ENCODE measurements at places on chromosomes 13 and 19. TPM values are rescaled to one million over a fixed set of nuclear protein-coding genes. Genes with fewer than 3 reads are reported as not detected.

DNA sequence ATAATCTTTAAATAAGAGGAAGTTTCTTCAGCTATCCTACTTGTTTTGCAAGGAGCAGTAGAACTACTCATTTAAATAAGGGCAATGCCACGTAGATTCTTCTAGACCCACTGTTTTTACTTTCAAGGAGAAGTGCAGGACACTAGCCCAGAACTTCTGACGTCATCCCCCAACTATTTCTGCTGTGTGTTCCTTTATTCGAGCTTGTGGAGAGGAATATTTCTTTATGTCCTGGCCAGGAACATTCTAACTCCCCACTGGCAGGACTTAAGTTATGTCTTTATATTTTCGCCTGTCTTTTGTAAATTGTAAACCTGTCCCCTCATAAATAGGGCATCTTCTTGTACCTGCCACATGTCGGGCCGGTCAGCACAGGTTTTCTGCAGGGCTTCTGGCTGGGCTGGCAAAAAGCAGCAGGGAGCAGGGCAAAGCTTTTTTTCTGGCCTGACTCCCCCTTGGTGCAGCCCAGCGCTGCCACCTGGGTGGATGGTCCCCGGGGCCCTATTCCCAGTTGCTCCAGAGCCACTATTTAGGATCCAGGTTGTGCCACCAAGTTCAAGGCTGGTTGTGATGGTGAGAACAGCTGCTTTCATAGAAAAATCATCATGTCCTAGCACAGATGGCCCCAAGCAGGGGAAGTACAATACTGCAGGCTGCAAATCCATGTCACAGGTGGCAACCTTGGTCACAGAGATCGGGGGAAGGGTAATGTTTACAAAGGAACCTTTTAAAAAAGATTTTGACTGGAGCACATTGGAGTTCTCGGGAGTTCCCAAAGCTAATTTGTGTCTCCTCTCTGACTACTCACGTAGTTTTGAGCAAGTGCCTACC, 1.8 kb downstream of the MBNL2 start:
- no peaks in the 10 kb centered on the region for H3K27me3 ChIP-seq
- peak overlapping the region; percentile 54 for H3K4me3 ChIP-seq
- peak overlapping the region; percentile 90 for H3K27ac ChIP-seq
- H3K4me1 ChIP-seq, result peaks cover 36% of the 10 kb centered on the region
- no peak for DNase-seq

DNA sequence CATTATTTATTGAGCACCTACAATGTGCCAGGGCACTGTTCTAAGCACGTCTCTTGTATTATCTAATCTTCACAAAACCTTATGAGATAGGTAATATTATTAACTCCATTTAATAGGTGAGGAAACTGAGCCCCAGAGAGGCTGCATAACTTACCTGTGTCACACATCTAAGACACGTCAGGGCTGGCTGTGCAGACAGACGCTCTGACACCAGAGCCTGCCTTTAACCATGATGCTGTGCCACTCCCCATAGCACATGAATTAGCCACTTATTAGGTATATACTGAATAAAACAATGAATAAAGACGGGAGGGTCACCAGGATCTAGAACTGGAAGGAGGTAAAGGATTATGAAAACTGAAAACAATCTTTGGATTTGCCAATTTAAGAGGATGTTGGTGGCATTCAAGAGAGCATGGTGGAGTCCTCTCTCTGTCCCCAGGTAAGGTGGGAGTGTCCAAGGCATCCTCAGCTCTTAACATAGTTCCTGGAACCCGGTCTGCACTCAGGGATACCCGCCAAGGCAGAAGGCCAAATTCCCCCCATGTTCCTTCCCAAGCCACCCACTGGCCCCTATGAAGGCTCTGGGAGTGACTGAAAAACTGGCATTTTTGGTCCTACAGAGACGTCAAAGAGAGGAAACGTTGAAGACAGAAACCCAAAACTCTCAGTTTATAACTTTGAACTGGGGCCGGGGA, 479.7 kb downstream of the FOXO1 start:
- H3K4me1 ChIP-seq, result peaks cover 22% of the 10 kb centered on the region
- no peak overlapping the region for H3K27ac ChIP-seq
- no peaks in the 10 kb centered on the region for H3K36me3 ChIP-seq

GRCh38 chr13:101303521-101303920, 112.8 kb downstream of the NALCN start:
- no peaks in the 10 kb centered on the region for H3K27me3 ChIP-seq
- DNase-seq, result no peak
- no peak overlapping the region for H3K27ac ChIP-seq
- H3K4me1 ChIP-seq, result no peaks in the 10 kb centered on the region

GRCh38 chr13:102816708-102817107, 17.8 kb downstream of the BIVM start:
- no peak overlapping the region for H3K27ac ChIP-seq
- H3K4me1 ChIP-seq, result no peaks in the 10 kb centered on the region
- H3K4me3 ChIP-seq, result no peak overlapping the region
- H3K36me3 ChIP-seq, result peaks cover 59% of the 10 kb centered on the region
- H3K27me3 ChIP-seq, result no peaks in the 10 kb centered on the region
- no peak for DNase-seq

DNA sequence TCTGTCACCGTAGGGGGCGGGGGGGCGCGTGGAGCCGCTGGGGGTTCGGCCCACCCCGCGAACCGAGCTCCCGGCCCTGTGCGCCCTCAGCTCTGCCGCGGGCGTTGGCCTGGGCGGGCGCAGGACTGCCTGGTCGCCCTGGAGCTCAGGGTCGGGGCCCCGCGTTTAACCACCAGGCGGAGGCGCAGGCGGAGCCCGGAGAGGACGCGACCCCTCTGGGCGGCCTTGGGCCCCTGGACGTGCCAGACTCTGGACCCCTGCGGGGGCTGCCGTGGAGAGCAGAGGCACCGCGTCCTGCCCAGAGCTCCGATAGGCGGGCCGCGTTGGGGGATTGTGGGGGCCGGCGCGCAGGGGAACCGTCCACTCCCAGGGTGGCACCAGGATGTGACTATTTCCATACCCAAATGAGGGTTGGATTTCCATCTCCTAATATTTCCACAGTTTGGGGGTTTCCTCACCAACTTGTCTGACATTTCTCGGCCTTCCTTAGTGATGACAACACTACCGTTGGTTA, 13.0 kb upstream of the USP29 start:
- no peaks in the 10 kb centered on the region for H3K36me3 ChIP-seq
- DNase-seq, result no peak
- H3K27me3 ChIP-seq, result peaks cover 7% of the 10 kb centered on the region
- H3K4me3 ChIP-seq, result no peak overlapping the region

GRCh38 chr13:27679396-27679795, 57.7 kb downstream of the POLR1D start:
- no peak overlapping the region for H3K27ac ChIP-seq
- no peak overlapping the region for H3K4me3 ChIP-seq
- no peak for DNase-seq
- H3K27me3 ChIP-seq, result no peaks in the 10 kb centered on the region

GRCh38 chr19:38734426-38735256, 9.6 kb downstream of the CAPN12 start:
- no peaks in the 10 kb centered on the region for H3K27me3 ChIP-seq
- H3K36me3 ChIP-seq, result peaks cover 13% of the 10 kb centered on the region
- peak overlapping the region; percentile 92 for H3K27ac ChIP-seq
- no peak for DNase-seq
- peaks cover 33% of the 10 kb centered on the region for H3K4me1 ChIP-seq

GRCh38 chr13:74570834-74571233, 436.6 kb upstream of the KLF12 start:
- H3K36me3 ChIP-seq, result no peaks in the 10 kb centered on the region
- DNase-seq, result no peak
- no peaks in the 10 kb centered on the region for H3K27me3 ChIP-seq
- H3K27ac ChIP-seq, result no peak overlapping the region
- peaks cover 9% of the 10 kb centered on the region for H3K4me1 ChIP-seq

DNA sequence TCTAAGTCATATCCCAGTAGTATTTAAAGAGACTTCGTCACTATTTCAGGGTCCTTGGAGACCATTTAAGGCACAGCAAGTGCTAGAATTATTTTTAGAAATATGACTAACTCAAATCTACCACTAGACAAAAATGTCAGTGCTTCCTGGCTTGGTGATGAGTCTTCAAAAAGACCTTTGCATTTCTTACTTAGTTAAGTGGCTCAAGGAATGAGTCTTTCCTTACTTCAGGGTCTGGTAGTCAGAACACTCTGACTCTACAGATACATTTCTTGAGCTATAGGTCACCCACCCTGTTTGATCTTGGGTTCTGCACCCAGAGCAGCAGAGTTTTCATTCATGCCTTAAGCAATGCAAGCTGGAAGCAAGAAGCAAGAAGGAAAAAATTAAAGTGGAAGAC, 191.0 kb upstream of the HTR2A start:
- H3K27me3 ChIP-seq, result no peaks in the 10 kb centered on the region
- H3K27ac ChIP-seq, result no peak overlapping the region
- no peaks in the 10 kb centered on the region for H3K36me3 ChIP-seq
- no peaks in the 10 kb centered on the region for H3K4me1 ChIP-seq
- no peak for DNase-seq

- DNase-seq, result no peak
- H3K27ac ChIP-seq, result no peak overlapping the region
- no peaks in the 10 kb centered on the region for H3K27me3 ChIP-seq
- peaks cover 17% of the 10 kb centered on the region for H3K4me1 ChIP-seq
- no peak overlapping the region for H3K4me3 ChIP-seq
Observed at GRCh38 chr13:50457415-50458393, 385.8 kb downstream of the DLEU7 start.

DNA sequence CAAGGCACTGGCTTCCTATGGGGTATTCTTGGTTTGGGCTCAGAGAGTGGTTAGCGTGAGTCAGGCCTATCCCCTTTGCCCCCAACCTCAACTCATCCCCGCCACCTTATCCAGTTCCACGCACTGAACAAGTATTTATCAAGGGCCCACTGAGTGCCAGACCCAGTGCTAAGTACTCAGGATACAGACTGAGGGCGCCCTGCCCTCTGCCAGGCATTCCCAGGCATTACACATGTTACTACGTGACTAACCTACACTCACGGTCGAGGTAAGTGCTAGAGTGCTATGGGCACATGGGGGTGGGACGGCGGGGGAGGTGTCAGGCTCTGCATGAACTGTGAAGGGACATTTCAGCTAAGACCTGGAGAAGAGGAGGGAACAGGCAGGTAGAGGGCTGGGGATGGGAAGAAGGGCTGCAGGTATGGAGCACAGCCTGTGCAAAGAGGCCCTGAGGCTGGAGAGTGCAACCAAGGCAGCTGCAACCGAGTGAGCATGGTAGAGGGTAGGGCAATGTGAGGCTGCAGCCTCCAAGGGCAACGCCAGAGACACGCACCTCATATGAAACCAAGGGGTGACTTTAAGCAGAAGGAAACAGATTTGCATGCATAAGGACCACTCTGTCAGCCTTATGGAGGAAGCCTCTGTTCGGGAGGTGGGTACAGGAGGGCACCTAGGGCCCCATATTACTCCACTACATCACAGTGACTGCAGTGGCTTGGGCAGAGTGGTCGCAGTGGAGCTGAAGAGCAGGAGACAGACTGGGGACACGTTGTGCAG, 22.5 kb downstream of the DHRS12 start:
- no peak overlapping the region for H3K27ac ChIP-seq
- no peak for DNase-seq
- no peaks in the 10 kb centered on the region for H3K36me3 ChIP-seq
- no peak overlapping the region for H3K4me3 ChIP-seq
- peaks cover 2% of the 10 kb centered on the region for H3K4me1 ChIP-seq

DNA sequence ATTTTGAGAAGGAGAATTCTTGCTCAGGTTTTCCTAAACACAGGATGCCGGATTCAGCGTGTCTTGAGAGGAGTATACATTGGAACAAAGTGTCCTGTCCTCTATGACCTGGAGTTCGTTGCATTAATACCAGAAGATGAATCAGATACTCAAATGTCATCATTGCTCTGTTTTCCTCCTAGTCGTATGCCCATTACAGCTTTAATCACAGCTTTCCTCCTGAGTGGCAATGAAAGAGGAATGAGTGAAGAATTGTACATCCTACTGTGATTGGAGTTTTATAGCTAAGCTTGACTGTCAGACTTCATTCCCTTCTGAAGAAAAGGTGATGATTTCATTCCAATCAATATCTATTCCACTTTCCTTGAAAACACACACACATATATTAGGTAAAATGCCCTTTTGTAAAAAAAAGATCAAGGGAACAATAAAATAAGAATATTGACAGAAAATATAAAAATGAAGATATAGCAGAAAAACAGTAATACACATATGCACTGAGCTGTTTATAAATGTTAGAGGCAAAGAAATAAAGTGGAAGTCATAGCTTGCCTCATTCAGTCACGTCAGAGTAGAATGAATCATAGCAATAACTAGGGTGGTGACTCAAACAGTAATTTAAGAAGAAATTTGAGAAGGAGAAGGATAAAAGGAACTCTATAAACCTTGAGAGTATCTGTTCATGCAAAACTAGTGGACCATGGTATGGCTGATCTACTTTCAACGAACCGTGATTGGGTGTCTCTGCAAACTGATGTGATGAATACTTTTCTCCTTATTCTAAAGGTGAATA, 501.5 kb downstream of the SUCLA2 start:
- H3K36me3 ChIP-seq, result no peaks in the 10 kb centered on the region
- H3K4me1 ChIP-seq, result peaks cover 5% of the 10 kb centered on the region
- no peaks in the 10 kb centered on the region for H3K27me3 ChIP-seq

DNA sequence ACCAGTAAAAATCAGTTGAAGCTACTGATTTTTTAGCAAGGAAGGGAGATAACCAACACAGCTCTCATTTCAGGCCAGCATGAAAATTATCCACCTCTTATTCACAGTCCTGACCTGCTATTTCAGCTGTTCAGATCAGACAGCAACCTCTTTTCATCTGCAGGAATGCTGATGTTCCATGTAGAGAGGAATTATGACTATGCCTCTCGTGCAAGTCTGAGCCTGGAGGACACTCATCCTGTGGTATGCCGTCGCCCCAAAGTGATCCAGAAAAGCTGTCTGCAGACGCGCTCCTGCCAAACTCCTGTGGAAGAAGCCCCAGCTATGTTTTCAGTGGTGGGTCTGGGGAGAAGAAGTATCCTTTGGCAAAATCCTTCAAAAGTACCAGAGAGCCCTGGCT, 563.5 kb upstream of the SLITRK1 start:
- H3K27ac ChIP-seq, result no peak overlapping the region
- no peak for DNase-seq
- no peaks in the 10 kb centered on the region for H3K27me3 ChIP-seq
- no peaks in the 10 kb centered on the region for H3K36me3 ChIP-seq
- H3K4me1 ChIP-seq, result peaks cover 8% of the 10 kb centered on the region

DNA sequence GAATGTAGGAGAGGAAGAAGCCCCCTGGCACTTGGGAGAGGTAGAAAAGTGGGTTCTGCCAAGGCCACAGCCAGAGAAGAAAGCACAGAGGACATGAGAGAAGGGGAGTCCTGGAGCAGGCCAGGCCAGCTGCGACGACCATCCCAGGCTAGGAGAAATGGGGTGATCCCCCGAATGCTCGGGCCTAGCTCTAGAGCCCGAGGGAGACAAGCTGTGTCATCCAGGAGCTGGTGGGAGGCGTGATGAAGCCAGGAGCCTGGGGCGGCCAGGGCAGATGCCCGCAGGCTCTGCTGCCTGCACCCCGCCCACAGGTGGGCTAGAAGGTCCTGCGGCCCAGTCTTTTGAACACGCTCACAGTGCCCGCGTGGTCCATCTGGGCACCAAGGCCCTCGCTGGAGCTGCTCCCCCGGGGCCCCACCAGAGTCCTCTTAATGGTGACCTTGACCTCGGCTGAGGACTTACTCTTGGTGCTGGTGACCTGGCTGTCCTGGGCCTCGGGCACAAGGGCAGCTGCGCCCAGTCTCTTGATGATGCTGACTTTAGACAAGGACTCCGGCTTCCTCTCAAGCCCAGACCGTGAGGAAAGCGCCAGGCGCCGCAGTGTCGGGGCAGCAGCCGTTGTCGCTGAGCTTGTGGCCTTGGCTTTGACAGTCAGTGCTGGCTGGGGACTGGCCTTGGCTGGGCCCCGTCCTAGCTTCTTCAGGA, 26.5 kb downstream of the C19orf47 start:
- H3K27ac ChIP-seq, result no peak overlapping the region
- H3K27me3 ChIP-seq, result no peaks in the 10 kb centered on the region
- peaks cover 97% of the 10 kb centered on the region for H3K36me3 ChIP-seq
- no peak for DNase-seq

Gene CYP2A7
- total RNA-seq, result not detected

Gene FLT3LG
- total RNA-seq, result 4.2 TPM

Gene PRKCSH
- total RNA-seq, result 98.5 TPM

Gene GNG7
- total RNA-seq, result 3.8 TPM

Gene N4BP2L1
- 23.6 TPM for total RNA-seq

Data from esophagus squamous epithelium (tissue), 5 donors.